Activated naive CD8-positive, alpha-beta T cell treated with anti-CD3 and anti-CD28 coated beads, Interleukin-2, amount 10 ng/mL, durations not matched to agents 7 days and 5 days (primary cell): ENCODE measurements at places on chromosomes 11 and 22.

DNA sequence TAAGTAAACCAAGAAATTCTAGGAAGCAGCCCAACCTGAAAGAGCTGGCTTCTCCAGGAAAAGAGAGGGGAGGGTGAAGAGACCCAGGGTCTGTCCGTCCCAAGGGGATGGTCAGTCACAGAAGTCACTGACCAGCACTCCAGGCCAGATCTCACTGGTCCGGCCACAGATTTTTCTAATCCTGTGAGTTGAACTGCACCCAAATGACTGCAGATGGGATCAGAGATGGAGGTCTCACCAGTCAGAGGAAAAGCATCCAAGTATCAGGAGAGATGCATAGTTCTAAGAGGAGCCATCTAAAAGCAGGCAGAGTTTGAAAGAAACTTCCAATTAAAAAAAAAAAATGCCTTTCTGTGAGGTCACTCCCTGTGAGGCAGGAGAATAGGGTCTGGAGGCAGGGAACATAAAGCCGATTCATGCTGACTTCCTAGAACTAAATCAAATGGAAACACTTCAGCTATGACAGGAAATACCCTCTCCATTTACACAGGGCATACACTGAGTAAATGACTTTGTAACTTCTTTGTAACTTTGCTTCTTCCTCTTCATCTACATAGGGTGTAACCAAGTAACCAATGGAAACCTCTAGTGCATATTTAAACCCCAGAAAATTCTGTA is 144.5 kb downstream of the CCDC34 start:
- DNase-seq, result no peak

DNA sequence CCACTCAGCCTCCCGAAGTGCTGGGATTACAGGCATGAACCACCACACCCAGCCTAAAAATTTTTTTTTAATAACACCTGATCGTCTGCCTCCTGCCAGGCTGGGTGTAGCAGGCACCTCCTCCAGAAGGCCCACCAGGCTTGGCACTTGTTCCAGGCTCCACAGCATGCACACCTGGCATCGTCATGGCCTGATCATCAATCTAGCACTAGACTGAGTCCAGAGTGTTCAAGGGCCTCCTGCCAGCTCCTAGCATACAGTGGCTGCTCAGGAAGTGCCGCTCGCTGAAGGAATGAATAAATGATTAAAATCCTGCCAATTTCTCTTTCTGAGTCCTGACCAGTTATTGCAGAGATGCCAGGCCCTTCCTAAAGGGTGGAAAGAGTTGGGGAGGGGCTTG is 3.5 kb upstream of the PDGFB start:
- no peak for DNase-seq

- no peak for DNase-seq
Measured at GRCh38 chr11:19721176-19721575, 8.5 kb downstream of the NAV2 start.

DNA sequence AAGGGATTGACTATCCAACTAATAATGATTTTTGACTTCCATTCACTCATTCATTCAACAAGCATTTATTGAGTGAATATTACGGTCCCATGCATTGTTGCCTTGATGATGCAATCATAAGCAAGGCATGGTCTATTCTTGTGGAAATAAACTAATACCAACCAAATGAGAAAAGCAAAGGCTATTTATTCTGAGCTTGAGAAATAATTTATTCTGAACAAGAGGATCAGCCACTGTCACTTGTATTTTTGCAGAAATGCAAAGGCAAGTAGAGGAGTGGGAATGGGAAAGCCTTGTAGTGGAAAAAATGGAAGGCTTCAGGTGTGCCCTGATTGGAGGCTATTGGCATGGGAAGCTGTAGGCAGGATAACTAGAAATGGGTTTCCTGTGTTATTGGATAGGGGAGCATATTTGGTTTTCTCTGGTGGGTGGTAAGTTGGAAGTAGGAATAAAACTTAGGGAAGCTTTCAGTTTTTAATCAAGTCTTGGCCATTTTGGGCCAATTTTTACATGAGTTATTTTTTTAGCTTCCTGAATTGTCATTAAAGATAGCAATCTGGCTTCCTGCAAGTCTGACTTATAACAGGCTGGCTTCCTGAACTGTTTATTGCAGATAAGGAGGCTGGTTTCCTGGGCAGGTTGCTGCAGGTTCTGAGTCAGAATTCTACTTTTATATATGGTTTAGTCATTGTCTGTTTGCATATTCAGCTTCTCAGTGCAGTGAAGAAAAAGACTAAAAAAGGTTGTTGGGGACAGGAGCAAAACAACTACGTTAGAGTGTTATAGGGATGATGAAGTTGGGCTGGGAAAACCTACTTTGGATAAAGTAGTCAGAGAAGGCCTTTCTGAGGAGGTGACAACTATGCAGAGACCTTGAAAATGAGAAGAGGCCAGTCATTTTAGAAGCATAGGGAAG is 106.7 kb downstream of the APIP start:
- DNase-seq, result no peak

- no peak for DNase-seq
Measured at GRCh38 chr11:6646576-6646917, 9.1 kb downstream of the DCHS1 start.

DNA sequence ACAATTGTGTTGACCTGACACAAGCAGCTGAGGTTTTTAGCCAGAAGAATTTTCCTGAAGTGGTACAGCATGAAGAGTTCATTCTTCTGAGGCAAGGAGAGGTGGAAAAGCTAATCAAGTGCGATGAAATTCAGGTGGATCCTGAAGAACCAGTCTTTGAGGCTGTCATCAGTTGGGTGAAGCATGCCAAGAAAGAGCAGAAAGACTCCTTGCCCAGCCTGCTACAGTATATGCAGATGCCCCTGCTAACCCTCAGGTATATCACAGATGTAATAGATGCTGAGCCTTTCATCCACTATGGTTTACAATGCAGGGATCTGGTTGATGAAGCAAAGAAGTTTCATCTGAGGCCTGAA is 12.9 kb upstream of the SCARF2 start:
- DNase-seq, result no peak
